ENCODE measurements at places on chromosomes 7 and 10.

GRCh38 chr7:138865843-138866242 is 67.8 kb upstream of the ATP6V0A4 start:
- DNase-seq, result peak; percentile 24

GRCh38 chr10:97781618-97782331 is 10.0 kb upstream of the SFRP5 start:
- DNase-seq, result no peak

DNA sequence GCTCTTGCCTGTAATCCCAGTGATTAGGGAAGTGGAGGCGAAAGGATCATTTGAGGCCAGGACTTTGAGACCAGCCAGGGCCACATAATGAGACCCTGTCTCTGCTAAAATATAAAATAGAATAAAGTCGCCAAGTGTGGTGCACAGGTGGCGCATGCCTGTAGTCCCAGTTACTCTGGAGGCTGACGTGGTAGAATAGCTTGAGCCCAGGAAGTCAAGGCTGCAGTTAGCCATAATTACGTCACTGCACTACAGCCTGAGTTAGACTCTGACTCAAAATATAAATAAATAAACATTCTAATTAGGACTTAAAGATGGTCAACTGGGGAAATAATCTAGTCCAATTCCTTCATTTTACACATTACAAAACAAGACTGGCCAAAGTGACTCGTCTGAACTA is 768 bp downstream of the CHCHD2 start:
- DNase-seq, result no peak

DNA sequence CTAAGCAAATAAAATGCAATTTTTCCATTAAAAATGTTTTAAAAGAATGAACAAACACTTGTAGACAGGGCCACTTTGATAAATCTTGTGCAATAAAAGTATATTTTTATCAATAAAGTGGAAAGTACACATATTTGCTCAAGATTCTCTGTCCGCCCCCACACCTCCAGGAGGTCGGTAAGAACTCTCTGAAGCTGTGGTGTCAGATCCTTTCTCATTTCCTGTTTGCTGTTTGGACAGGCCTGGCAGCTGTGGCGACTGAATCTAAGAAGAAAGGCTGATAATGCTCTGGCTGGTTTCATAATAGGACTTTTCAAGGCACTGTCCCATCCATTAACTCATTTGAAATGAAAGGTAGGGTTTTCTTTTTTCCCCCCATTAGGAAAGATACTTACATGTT is 15.3 kb upstream of the ASB4 start:
- no peak for DNase-seq

DNA sequence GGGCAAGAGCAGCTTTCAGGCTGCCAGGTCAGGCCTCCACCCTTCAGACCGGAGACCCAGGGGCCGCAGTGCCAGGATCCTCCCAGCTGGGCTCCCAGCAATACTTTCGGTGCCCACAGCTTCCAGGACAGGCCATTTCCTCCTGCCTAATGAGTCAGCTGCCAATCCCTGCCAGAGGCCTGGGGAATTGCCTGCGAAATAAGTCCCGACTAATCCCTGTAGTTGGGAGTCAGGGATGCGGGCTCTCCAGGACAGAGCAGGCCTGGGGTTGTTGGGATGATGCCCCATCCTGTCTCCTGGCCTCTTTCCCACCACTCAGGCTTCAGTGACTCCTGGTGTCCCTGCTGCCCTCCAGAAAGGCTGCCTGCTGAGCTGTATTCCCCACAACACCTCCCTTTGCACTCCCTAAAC is 143.5 kb upstream of the UNC5B start:
- DNase-seq, result no peak

- no peak for DNase-seq
These were observed 36.0 kb downstream of the CCNY start for GRCh38 chr10:35372329-35372728.

- DNase-seq, result no peak
These were observed 5.7 kb upstream of the VWC2 start for GRCh38 chr7:49767719-49768118.

DNA sequence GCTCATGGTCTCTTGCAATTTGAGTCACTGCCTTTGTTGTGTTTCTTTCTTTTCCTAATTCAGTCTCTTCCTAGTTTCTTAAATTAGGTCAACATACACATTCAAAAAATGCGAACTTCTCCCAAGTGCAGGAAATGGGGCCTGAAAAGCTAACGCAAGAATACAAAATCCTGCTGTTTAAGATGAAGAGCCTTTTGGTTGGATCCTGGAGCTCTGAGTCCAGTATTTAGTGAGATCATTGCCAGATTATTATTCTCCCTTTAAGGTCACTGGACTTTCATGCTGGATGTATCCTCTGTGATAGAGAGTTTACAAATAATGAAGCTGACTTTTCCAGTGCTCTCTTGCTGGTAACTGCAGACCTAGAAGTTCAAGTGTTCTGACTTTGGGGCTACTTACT is 401.9 kb upstream of the MKI67 start:
- DNase-seq, result no peak

DNA sequence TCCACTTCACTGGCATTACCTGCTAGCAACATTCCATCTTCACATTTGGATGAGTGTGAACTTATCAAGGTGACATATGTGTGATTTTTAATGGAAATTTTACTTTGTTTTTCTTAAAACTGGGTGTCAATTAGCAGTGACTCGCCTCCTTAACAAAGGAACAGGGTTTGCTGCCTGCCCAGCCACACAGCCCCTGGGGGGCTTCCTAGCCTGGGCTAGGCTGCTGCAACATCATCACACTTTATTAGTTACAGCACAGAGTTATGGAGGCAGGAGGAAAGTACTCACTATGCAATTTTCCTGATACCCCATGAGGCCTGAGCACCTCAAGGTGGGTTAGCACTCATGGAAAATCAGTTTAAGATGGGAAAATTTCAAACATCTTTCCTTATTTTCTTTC is 861.3 kb downstream of the NRG3 start:
- no peak for DNase-seq

DNA sequence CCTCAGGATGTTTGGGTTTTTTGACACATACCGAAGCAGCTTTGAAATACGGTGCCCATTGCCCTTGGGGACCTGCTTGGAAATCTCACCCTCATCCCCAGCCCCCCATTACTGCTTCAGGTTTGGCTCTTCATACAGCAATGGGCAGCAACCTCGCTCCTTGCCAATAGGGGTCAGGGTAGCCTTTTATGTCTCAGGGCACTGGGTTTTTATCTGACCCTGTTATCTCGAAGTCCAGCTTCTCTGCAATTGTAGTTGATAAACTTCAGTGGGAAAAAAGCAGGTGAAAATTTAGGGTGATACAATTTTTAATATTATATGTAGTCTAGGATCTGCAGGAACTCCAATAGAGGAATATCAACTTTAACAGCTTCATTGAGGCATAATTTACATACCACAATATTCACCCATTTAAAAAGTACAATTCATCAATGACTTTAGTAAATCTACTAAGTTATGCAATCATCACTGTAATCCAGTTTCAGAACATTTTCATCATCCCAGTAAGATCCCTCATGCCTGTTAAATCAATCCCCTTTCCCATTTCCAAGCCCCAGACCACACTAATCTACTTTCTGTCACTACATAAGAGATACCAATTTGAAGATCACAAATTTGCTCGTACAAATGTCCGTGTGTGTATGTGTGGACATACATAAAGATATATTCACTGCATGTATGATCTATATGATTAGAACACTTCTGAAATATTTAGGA is 386.2 kb downstream of the KCNMA1 start:
- no peak for DNase-seq

DNA sequence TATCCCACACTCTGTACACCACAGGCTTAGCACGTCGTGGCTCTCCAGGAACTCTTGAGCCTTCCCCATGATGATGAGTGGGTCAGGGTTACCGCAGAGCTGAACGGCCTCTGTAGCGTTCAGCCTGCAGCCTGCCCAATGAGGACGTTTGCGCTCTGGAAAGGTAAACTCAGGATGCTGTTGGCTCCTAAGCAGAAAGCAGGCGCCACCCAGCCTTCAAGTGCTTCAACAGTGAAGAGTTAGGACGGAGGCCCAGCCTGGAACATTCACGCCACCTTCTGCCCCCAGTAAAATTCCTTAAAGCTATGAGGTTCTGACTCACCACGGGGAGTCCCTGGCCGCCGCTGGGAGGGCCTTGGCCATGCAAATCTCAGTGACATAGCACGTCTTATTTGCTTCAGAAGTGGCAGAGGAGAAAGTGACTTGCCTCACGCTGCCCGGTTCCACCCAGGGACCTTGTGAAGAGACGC is 161.5 kb upstream of the SH2B2 start:
- DNase-seq, result no peak
